ENCODE measurements at places on chromosomes 6 and 20. TPM values are rescaled to one million over a fixed set of nuclear protein-coding genes. Genes with fewer than 3 reads are reported as not detected.

DEFB128 gene
- total RNA-seq: not detected

ANGPT4 gene
- total RNA-seq: 0.46 TPM

NOTCH4 gene
- total RNA-seq: 19.6 TPM

- DNase-seq: no peak
Measured at GRCh38 chr6:165487950-165488349, 175.1 kb downstream of the PDE10A start.

SENP6 gene
- total RNA-seq: 112 TPM

- no peak for DNase-seq
Measured at GRCh38 chr6:72084992-72085569, 198.7 kb downstream of the RIMS1 start.

Data from esophagus muscularis mucosa (tissue), 4 donors.